Fibroblast of lung (primary cell): ENCODE measurements at places on chromosomes 5 and 9.

- DNase-seq: no peak
These were observed 12.9 kb downstream of the BARHL1 start for GRCh38 chr9:132595319-132595718.

- no peak for DNase-seq
These were observed 975.9 kb downstream of the MAT2B start for GRCh38 chr5:164481270-164481669.

DNA sequence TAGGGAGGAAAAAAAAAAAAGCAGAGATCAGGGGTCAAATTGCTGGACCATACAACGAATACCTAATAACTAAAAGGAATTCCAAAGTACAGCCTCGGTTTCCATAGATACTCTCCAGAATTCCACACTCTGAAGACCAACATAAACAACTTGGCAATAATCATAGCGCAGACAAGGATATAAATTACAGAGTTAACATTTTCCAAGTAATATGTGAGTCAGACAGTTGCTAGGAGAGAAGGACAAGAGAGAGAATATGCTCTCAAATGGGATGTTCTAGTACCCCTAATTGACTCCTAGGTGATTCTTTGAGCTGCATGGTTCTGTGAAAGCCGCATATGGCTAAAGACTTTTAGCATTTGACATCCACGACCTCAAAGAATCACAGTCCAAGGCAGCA lies 165.2 kb downstream of the FRMD3 start:
- DNase-seq: no peak

DNA sequence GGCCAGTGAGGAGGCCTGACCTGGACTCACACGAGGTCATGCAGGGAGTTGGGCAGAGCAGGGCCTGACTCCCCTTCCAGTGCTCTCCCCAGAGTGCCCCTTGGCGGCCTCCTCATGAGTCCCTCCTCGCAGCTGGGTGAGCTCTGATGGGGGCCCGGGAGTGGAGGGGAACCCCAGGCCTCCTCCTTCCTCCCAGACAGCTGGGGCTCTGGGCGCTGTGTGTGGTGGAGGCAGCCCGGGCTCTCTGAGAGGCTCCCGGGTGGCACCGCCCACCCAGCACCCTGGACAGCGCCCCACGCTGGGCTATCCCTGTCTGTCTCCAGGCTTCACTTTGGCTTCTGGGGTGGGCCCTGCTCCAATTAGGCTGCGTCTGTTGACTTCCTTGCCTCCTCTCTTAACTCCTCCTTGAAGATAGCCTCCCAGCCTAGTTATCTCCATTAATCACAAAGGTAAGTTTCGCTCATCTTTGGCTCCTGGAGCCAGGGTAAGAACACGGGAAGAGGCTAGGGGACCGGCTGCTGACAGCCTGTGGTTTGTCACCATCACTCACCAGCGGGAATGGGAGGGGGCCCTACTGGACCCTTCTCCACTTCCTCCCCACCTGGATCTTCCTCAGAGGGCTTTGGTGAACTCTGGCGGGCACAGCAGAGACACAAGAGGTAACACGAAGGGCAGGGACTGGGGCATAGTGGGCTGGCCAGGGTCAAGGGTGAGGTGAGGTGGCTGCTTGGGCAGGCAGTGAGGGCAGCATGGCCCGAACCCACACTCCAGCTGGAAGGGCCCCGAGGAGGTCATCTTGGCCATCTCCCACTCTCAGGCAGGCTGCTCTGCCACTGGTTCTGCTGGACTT lies 13.1 kb downstream of the PSD2 start:
- DNase-seq: peak; percentile 18

- DNase-seq: peak; percentile 75
These were observed 26.5 kb downstream of the SARDH start for GRCh38 chr9:133711428-133712220.

DNA sequence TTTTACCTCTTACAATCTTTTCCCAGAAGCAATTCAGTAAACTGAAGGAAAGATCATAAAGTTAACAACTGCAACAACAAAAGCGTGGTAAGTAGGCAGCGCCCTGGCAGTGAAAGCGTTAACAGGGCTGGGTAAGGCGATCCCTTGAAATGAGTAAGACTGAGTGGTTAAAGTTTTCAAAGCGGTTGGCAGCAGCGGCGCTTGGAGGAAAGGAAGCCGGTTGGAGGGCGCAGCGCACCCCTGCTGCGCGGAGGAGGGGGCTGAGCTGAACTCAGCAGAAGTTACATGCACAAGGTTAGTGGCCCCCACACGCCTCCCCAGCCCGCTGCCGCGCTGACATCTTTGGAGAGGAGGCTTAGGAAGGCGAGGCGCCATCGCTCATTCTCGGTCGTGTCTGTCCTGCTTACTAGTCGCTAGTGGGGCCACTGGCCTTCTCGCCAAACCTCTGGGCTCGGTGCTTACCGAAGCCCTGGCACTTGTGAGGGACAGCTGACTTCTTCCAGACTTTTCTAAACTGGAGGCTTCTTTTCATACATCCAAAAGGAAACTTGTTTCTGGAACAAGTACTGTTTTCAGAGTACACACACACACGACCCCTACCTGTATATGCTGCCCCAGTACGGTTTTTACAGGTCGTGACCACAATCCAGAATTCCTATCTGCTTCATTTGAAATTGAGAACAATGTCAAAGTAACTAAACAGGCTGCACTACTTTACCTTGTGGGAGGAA lies at the start of gene SH3RF2:
TSS of gene SH3RF2 (plus strand) at position 178 of the 731 bp plus-strand sequence. CDS start 1,351 bp downstream, outside the sequence.
- peak; percentile 91 for DNase-seq

DNA sequence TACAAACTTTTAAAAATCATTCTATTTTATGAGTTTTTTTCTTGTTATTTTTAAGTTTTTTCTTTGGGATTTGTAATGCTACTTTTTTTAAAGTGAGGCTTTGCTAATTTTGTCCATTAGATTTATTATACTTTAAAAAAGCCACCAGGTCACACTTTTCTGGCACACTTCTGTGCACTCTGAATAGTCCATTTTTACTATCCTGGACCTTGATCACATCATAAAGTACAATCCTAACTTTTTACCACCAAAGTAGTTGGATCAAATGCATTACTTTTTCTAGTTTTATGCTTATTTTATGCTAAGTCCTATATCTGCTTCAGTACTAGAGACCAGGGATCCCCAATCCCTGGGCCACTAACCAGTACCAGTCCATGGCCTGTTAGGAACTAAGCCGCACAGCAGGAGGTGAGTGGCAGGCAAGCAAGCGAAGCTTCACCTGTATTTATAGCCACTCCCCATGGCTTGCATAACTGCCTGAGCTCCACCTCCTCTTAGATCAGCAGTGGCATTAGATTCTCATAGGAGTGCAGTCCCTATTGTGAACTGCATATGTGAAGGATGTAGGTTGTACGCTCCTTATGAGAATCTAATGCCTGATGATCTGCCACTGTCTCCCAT lies 16.0 kb downstream of the FRRS1L start:
- DNase-seq: no peak

DNA sequence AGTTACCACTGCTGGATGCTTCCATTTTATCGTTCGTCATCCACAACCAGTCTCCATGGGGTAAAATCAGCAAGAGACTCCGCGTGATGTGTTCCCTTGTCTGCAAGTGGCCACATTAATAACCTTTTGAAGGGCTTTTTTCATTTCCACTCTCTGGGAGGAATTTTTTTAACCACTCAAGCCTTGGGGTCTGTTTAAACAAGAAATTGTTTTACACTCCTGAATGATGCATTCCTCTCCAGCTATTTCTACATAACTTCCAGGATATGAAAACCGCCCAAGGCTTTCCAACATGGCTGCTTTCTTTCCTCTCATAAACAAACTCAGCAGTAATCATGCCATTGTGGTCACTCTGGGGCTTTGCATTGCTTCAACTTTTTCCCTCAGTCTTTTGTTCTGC lies 217.2 kb upstream of the DAPK1 start:
- peak; percentile 96 for DNase-seq

DNA sequence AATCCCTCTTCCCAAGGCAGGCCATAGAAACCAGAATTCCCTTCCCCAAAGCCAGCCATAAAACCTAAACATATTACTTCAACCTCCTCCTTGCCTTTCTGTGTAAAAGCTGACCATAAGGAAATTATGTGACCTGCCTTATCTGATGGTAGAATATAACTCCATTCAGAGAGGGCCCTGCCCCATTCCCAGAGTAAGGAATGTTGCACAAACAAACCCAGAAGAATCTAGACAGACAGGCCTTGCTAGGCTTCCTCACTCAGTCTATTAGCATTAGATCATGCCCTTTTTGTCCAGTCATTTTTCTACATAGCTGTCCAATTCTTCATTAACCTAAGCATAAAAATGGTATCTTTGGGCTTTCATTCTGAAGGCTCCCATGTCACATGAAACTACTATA lies 17.8 kb upstream of the IFNB1 start:
- no peak for DNase-seq

- DNase-seq: no peak
These were observed 5.8 kb downstream of the USP20 start for GRCh38 chr9:129841071-129841470.

- peak; percentile 42 for DNase-seq
These were observed 33.2 kb downstream of the PTGR1 start for GRCh38 chr9:111566234-111566633.

DNA sequence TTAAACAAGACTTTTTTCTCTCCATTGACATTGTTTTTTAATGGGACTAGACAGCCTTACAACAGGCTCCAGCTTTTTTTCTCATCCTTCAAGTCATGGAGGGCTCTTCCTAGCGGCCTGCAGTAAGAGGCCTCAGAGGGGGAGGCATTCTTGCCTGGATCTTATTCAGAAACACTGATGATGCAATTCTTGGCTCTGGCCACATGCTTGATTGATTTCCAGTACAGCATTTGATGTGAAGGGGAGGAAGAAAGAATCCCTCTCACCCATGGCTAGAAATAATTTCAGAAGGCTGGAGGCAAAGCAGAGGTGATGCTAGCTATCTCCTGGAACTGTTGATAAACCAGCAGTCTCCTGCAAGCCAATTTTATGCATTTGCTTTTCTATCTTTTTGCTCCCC lies 324.8 kb downstream of the PRELID2 start:
- DNase-seq: peak; percentile 84

DNA sequence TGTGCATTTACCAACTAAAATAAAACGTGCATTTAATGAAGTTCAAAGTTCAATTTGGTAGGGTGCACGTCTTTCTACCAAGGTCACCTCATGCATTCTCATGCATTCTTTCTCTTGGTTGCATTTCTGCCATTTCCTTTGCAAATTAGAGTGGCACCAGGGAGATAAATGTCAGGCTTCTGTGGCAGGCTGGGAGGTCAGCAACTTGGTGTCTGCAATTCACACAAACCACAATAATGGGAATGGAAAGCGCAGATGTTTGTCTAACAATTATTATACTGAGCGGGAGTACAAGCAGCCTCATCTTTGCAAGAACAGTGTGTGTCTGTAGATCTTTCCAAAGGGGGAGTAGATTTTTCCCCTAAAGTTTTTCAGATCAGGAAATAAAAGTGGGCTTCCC lies 411.7 kb downstream of the DMRT2 start:
- no peak for DNase-seq

DNA sequence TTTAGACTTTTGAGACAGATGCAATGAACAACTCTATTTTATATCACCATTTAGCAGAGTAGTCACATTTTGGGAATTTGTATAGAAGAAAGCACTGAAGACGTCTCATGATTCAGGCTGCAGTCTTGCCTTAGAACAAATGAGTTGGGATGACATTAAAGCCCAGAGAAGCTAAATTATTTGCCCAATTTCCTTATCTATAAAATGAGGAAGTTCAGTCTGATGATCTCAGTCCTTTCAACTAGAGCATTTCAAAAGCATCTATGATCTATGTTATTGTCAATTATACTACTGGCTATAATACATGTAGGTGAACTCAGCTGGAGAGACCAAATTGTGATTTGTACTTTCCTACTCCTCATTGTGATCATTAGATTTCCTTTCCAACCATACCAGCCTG lies 154.1 kb downstream of the OSTF1 start:
- DNase-seq: no peak

GRCh38 chr9:27765266-27766072 lies 192.2 kb upstream of the C9orf72 start:
- peak; percentile 57 for DNase-seq

DNA sequence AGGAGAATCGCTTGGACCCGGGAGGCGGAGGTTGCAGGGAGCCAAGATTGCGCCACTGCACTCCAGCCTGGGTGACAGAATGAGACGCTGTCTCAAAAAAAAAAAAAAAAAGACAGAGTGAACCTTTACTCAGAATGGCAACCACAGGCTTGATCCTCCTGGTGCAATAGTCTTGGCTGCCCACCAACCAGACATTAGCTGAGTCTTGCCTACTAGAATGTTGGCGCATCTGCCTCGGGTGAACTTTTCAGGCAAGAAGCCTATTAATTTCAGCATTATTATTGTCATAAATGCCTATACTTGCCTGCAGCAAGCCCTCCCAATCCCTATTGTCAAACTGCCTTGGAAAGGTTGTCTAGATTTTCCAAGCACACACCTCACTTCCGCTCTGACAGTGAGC lies 4.2 kb downstream of the SERINC5 start:
- DNase-seq: no peak

GRCh38 chr5:32027717-32028458 lies 146.2 kb downstream of the GOLPH3 start:
- DNase-seq: peak; percentile 99

DNA sequence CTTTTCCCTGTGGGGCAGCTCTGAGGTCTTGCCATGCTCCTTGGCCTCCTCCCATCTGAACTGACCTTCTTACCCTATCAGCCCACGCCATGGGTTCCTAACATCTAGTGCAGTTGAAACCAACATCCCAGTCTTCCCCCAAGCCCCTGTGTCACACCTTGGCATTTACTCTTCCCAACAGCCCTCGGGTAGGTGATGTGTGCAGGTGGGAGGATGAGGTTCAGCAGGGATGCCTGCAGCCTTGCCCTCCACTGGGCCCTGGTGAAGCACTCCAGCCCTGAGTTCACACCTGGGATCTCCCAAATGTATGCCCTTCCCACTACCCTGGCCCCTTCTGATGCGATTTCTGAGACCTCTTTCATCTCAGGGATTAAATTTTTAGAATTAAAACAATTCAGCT lies 15.5 kb downstream of the IRX2 start:
- no peak for DNase-seq

- DNase-seq: no peak
These were observed 30.8 kb upstream of the UNC5A start for GRCh38 chr5:176779537-176779936.

GRCh38 chr5:141778206-141778605 lies 96.2 kb upstream of the ARAP3 start:
- peak; percentile 86 for DNase-seq

GRCh38 chr5:59517926-59518585 lies 375.5 kb downstream of the PDE4D start:
- peak; percentile 90 for DNase-seq

GRCh38 chr9:123493627-123494026 lies 137.6 kb downstream of the CRB2 start:
- DNase-seq: no peak

DNA sequence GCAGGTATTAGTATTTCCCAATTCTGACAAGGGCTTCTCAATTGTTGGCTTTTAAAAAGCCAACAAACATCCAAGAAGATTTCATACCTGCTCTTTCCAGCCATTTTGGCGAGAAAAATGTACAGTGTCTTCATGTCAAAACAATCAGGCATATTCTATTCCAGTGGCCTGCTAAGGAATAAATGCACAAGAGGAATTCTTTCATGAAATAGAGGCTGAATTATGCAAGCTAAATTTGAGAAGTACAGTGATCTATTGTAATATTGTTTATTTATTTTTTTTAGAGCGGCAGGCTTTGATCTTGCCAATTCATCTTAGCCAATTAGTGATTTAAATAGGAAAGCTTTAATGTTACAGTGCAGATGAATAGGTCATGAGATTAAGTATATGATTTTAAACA lies 49.3 kb downstream of the NLN start:
- DNase-seq: no peak

- DNase-seq: peak; percentile 14
These were observed at the start of gene OMD for GRCh38 chr9:92424340-92424739. OMD (minus strand) TSS chr9:92424471; CDS start chr9:92417558, 6,913 bp downstream.
